SK-MEL-5 (cell line): ENCODE measurements at places on chromosomes 4 and X.

GRCh38 chrX:155127465-155127864, 56.2 kb downstream of the BRCC3 start:
- no peak for DNase-seq

DNA sequence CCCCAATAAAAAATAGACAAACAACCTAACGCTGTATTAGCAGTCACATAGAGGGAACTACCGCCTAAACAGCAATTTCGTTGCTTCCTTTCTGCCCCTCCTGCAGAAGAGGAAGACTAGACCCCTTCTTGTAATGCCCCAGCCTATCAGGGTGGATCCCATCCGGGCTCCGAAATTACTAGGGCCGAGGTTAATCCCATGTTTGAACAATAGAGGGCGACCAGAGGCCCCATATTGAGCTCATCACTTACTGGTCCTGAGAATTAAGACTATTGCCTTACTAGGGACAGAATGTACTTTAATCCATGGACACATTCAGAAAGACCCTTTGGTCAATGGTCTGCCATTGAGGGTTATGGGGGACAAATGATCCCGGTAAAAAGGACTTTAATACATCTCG, 11.8 kb upstream of the ZNF630 start:
- DNase-seq, result no peak

- DNase-seq, result no peak
Observed at GRCh38 chr4:94623126-94623911, 134.4 kb upstream of the BMPR1B start.

DNA sequence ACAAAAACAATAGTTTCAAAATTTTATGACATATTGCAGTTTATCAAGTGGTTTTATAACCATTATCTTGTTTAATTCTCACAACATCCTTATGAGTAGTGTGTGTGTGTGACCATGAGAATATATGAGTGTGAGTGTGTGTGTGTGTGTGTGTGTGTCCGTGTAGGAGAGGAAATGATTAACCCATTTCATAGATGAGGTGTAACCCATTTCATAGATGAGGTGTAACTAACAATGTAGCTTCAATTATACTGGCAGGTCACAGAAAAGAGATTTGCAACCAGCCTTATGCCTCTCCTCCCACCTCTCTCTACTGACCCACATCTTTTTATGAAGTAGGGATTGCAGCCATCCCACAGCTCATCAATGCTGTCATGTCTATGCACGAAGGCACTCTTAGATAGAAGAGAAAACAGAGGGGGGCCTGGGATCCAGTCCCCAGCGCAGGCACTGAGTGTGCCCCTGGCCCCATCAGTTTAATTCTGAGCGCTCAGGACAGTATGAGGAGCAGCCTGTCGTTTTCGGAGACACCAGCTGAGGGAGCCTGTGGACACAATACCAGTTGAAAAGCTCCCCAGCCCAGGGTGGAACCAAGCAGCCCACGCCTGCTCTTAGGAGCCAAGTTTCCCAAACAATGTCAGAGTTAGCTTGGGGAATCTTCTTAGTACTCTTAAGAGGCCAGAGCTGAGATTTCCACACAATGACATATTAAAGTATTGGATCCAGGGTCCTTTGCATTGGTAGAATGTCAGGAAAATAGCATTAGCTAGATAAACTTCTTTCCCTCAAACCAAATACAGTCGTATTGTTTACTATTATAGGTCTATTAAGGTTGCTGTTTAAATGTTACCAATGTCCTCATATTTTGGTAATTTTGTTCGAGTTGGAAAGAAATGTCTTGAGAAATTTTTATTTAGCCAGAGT, 88.6 kb downstream of the PALLD start:
- peak; percentile 87 for DNase-seq

DNA sequence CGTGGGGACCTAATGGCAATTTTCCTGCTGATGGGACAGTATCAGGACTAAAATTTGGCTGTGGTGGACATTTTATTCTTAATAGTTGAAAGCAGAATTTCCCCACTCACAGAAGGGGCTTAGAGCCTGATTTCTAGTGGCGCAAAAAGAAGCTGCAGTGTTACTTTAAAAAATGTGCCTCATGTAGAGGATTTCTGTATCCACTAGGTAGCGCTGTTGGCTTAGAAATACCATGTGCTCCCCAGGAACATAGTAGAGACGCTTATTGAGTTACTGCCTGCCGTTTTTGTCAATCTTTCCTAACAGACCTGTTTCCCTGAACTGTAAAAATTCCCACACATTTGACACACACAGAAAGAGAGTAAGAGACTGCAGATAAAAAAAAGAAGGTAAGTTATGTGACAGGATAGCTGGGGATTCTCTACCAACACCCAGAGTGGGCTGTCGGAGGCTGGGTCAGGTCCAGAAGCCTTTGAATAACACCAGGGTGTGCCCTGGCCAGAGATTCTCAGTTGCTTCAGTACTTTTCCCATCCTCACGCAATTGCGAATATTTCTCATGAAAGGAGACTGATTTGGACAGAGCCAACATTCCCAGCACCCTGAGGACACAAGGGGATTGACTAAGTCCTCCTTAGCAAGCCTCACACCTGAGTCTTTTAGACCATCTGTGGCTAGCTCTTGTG, 88.4 kb downstream of the ZXDA start:
- DNase-seq, result peak; percentile 76
